ENCODE measurements at places on chromosomes 3 and 15.

GRCh38 chr3:61561374-61562041, at the start of gene PTPRG:
PTPRG (plus strand) TSS chr3:61561571; CDS start chr3:61562288, 717 bp downstream.
- peak; percentile 4 for DNase-seq

DNA sequence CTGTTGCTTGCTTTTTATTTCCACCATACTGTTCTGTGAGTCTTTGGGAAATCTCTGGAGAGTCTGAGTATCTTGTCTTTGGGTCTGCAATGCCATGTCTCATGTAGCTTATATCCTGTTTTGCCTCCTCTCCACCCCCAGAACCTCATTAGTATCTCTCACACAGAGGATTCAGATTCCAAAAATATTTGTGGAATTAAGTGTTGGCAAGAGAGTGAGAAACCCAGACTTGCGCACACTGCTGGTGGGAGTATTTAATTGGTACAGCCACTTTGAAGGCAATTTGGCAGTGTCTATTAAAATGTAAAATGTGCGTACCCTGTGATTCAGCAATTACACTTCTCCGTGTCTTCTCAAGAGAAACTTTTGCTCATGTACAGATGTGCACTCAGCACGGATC, 68.6 kb downstream of the ZNF621 start:
- DNase-seq, result no peak

DNA sequence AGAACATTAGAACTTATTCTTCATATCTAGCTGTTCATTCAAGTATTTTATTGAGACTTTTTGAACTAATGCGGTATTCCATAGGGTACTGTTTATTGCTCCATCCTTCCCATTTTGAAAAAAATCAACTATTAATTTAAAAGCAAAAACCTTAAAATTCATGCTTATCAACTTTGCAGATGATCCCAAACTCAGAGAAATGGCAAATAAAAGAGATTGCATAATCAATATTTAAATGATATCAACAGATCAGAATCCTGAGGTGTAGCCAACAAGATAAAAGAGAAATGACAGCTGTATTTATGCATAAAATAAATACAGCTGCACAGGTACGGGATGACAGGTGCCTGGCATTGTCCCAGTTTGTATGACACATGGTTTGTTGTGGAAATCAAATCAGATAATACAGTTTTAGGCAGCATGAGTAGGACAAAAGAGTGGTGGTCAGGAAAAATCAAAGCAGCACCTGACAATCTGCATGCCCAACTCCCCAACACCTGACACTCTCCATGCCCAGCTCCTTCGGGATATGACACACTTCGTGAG, 42.4 kb upstream of the CMTM8 start:
- no peak for DNase-seq

DNA sequence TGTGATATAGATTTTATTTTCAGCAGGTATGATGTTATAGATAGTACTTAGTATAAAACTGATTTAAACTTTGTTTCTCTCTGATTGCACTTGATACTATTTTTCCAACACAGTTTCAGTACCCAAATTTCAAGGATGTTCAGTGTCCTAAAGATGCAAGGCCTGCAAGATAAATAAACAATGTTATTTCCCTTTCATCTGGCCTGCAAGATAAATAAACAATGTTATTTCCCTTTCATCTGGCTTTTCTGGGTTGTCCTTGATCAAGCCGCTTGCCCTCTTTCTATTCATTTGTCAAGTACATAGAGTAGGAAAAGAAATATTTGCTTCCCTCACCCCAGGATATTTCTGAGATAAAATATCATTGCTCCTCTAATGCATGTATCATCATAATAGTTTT, 571.0 kb downstream of the FGF12 start:
- DNase-seq, result no peak
